Activated T-cell treated with anti-CD3 and anti-CD28 coated beads for 4 hours (primary cell): ENCODE measurements at places on chromosomes 5 and 9.
A peak's percentile ranks its signal among the peaks of the same experiment; 100 is the strongest.

GRCh38 chr5:77218263-77218662 lies 7.8 kb downstream of the PDE8B start:
- DNase-seq = no peak

DNA sequence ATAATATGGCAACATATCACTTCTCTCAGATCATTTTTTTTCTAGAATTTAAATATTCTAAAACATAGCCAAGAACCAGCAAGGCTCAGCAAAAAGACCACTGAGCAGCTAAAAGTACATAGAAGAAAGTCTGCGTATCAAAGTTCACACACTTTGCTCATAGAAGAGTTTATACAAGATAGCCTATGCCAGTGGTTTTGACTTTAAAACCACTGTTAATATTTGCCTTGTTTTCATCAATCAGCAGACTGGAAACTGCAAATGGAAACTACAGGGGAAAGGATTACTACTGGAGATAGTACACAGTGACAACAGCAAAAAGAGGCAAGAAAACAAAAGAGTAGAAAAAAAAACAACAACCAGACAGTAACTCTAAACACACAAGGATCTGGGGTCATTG lies 483.3 kb downstream of the ZSWIM6 start:
- no peak for DNase-seq

DNA sequence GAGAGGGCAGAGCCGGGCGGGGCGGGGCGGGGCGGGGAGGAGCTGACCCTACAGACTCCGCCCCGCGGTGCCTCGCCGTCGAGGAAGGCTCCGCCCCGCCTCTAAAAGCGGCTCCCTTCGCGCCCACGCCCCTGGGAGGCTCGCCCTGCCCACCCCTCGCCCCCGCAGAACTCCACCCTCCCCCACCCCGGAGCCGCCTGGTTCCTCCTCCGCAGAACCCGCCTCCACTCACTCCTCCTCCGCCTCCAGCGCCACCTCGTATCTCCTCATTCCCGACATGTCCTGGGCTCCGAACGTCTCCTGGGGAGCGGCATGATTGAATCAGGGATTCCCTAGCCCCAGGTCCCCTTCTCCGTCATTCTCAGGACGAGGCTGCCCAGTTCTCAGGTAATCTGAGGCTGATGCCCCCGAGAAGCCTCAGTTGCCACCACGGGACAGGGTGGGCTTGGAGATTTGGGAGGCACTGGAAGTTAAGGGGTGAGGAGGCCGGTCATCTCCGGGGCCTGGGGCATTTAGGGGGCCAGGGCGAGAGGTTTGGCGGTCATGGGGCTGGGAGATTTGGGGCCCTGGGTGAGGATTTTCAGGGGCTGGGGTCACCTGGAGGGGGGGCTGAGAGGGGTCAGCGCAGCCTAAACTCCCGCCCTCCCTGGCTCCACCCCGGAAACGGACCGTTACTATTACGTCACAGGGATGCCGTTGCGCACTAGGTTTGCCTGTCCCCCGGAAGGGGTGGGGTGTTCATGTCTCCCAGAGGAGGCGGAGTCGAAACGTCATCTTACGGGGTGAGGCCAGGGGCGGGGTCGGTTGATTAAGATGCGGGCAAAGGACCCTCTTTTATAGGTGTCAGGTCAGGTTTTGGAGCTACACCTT lies 3.2 kb upstream of the CCL27 start:
- peak; percentile 80 for DNase-seq

GRCh38 chr5:124839371-124839998 lies 93.0 kb upstream of the ZNF608 start:
- no peak for DNase-seq

DNA sequence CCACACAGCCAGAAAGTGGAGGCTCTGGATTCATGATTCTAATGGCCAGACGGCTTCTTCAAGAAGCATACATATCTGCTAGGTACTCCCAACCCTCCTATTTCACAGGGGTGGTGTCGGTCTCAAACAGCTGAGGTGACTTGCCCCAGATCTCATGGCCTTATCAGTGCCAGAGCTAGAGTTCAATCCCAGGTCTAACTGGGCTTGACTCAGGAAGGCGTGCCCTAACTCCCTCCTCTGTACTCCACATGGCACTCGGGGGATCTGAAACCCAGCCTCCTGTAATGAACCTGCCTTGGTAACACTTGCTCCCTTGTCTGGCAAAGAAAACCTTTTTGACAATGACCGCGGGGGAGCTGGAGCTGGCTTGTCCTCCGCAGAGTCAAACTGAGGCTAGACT lies 2.1 kb downstream of the QRFP start:
- DNase-seq = no peak

GRCh38 chr5:154506049-154506715 lies 28.2 kb upstream of the HAND1 start:
- DNase-seq = no peak

DNA sequence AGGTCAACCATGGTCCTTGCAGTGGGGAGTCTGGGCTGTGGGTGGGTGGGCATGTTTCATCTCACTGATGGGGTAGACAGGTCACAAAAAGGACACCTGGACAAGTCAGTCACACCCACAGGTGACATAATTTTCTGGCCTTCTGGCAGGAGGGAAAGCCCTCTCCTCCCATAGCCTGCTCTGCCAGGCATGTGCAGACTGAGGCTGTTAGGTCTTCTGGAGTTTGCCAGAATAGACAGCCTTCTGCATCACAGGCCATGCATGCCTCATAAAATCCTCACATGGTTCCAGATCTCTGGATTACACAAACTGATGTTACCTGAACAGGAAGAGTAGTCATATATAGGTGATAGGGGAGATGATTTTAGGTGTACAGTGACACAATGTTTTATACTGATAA lies 49.1 kb downstream of the ARHGAP26 start:
- no peak for DNase-seq

GRCh38 chr5:109328626-109329025 lies 81.1 kb downstream of the PJA2 start:
- no peak for DNase-seq

DNA sequence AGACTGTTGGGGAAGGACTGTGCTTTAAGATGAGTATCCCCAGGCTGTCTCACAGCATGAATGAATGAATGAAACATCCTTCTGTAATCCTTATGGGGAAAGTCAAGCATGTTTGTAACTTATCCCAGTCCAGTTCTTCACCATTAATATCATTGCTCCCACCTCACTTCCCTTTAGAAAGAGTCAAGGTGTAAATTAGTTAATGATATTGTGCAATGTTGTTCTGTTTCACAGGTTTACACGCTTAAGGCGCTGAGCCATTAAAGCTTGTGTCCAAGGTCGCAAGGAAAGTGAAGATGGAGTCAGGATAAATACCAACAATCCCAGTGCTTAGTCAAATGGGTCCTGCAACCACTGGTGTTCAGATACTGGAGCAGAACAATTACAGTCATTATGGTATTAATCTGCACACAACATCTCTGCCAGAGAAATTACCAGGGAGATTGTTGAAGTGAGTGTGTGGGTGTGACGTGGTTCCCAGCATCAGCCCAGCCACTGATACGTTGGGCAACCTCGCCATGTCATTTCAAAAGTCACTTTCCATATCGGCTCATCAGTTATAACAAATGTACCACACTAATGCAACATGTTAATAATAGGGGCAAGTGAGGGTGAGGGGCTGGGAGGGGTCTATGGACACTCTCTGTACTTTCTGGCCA lies 1.5 kb upstream of the MYO10 start:
- no peak for DNase-seq

DNA sequence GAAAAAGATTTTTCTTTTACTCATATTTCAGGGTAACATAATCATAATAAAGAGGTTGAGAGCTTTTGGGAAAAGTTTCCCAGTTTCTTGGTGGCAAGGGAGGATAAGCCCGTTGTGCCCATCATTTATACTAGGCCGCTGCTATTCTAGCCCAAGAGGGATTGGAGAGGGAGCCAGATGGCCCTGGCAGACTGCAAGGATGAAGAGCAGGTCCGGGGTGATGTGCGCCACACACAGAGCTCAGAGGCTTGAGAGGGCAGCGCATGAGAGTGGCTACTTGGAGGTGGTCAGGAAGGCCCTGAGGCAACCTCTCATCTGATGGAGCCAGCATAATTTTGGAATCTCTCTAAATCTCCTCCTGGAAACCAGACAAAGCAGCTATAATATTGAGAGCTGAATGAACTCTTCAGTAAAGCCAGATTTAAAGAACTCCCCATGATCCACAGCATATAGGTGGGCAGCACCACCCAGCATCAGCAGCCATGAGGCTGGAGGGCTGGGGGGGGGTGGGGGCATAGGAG lies 110.1 kb downstream of the MED27 start:
- DNase-seq = no peak

DNA sequence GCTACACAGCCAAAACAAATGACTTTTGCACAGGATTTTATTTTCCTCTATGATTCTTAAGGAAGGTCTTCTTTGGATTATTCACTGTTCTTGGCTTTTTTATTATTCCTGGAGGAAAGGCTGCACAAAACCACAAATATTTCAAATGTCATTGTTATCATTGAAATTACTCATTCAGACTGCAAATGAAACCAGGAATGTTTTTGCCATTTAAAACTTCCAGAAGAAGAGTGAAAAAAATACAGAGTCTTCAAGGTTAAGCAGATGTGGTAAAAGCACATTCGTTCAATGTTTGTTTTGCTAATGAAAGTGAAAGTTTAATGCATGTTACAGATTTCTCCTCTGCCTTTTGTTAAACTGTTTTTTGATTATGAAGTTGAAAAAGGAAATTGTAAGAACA lies 238.2 kb downstream of the TLE4 start:
- no peak for DNase-seq

- no peak for DNase-seq
Observed at GRCh38 chr9:89999176-89999533, 394.3 kb downstream of the GADD45G start.

GRCh38 chr9:107270082-107270481 lies 13.0 kb upstream of the RAD23B start:
- DNase-seq = no peak

DNA sequence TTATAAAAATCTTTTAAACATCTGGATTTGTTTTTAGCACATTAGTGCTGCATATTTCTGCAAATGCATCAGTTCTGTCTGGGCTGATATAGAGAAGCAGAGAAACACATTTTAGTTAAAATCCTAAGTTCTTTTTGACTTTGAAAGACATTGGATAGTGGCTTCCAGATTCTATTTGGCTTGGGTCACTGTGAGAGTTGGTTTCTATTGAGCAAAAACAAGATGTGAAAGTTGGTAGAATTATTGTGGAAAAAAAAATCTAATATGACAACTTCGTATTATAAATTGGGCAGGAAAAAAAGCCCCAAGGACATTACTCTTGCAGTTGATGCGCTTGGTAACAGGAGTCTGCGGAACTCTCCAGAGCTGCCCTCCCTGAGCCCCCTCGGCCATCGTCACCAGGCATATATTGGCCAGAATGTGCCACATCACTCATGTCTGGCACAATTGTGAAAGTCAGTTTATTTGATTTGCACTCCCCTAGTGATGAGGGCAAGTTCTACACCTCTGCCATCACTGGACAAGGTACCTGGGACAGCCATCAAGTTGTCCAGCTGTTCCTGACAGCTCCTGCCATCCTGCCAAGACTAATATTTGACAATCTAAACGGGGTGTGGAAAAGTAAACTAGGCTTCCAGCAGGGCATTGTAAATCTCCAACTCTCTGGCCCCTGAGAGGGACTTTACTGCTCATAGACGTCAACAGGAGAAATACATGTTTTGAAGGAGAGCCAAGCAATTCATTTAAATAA lies 334.5 kb downstream of the TENT4A start:
- DNase-seq = no peak

- no peak for DNase-seq
Observed at GRCh38 chr5:14742498-14742897, 78.0 kb downstream of the OTULIN start.

DNA sequence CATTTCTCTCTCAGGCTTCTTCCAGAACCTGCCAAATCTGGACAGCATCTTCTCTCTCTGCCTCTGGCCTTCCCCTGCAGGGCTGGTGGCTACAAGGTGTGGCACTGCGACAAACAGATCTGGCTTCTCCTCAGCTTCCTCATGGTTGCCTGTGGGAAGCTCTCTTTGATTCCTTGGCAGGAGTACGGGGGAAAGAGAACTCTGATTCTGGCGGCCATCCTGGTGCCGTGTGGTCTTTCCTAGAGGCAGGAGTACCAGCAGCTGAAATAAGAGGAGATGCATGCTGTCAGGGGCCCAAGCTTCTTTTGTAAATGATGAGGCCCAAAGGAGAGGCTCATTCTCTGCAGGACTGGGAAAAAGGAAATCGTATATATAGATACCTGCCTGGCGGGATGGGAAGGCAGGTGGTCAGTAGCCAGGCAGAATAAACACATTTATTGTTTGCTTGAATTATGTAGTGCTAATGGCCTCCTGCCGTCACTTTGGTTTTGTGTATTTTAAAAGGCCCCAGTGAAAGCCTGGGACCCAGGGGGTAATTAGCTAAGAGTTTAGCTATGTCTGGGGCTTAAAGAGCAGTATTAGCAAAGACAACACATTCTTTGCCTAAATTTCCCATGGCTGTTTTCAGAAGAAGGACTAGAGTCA lies at the start of gene CER1:
Gene CER1, minus strand, starts transcription at position 343 of the 645 bp plus-strand sequence. Its CDS starts 61 bp downstream, at position 282.
- no peak for DNase-seq

DNA sequence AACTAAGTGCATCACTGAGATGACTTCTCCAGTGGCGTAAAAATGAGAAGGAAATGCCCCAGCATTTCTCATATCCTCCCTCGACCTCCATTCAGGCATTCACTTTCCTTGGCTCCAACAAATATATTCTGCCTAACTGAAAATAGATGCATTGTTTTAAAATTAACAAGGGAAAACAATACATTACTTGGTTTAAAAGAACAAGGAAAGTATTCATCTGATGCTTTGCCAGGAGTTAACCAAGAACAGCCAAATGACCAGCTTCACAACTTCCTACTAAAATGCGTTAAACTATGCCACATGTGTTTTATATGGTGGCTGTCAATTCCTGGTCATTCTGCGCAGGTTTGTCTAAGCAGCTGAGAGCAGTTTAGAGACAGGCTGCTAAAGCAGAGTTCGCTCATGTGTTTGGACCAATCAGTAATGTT lies 121.4 kb downstream of the GNAQ start:
- no peak for DNase-seq
